ENCODE measurements at places on chromosomes 12 and 14.

DNA sequence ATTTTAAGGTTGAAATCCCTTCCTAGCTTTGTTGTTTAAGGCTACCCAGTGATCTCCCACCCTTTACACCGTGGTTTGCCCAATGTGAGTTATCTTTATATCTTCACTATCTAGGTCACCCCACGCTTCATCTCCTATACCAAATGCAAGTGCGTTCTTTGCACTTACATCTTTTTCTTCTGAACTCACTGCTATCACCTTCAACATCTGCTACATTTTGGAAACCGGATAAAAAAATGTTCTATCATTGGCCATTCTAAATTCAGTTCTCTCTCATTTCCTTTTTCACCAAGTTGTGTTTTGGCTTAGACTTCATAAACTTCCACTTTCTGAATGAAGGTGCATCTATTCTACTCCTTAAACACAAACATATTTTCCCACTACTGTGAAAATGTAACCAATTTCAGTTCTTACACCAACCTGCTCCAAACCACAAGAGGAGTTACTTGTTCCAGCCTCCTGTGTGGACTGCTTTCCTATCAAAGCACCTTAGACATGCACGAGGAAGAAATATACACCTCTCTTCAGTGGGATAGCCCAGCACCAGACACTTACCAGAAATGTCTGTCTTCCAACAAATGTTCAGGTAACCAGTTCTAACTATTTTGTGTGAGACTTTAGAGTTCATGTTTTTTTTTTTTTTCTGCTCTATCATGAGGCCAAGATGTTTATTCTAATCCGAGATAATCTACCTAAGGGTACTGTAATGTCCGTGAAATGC lies 21.9 kb downstream of the CLEC9A start:
- no peak for DNase-seq

GRCh38 chr12:96457191-96457930 lies 32.0 kb upstream of the CFAP54 start:
- no peak for DNase-seq

DNA sequence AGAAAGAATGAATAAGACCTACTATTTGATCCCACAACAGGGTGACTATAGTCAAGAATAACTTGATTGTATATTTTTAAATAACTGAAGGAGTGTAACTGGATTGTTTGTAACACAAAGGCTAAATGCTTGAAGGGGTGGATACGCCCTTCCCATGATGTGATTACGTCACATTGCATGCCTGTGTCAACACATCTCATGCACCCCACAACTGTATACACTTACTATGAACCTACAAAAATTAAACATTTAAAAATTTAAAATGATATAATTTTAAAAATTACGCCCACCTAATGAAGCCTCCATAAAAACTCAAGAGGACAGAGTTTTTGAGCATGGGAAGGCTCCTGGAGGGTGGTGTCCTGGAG lies 94.5 kb downstream of the SCARB1 start:
- no peak for DNase-seq

- peak; percentile 16 for DNase-seq
Measured at GRCh38 chr12:126747530-126748149, 1519.3 kb upstream of the TMEM132C start.

DNA sequence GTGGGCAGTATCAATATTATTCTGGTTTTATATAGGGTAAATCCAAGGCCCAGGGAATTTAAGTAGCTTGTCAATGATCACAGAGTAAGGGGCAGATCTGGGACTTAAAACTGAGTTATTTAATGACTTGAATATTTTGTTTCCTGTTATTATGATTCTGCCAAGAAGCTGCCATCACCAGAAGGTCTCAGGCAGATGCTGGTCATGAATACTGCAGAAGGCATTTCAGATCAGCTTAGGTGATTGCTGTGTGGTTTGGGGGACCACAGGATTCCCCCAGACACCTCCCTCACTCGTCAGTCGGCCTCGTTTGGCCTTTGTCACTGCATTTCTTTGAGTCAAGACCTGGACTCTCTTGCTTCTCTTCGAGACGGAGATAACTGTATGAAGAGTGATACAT lies 47.7 kb upstream of the EVL start:
- DNase-seq, result peak; percentile 48

DNA sequence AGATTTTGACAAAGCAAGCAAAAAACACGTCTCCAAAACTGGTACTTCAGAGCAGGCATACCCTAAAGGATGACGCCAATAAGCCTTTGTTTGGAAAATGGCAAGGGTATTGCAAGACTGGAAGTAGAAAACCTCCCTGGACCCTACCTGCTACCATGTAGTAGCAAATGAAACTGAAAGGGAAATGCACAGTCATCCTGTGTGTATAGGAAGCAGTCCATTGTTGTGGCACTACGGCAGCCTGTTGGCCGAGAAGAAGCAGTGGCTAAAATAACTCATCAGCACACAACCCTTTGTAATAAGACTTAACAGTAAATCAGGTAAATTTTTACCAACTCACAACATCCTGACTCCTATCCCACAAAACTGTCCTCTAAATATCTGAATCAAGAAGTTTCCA lies 386.4 kb downstream of the RGS6 start:
- no peak for DNase-seq

DNA sequence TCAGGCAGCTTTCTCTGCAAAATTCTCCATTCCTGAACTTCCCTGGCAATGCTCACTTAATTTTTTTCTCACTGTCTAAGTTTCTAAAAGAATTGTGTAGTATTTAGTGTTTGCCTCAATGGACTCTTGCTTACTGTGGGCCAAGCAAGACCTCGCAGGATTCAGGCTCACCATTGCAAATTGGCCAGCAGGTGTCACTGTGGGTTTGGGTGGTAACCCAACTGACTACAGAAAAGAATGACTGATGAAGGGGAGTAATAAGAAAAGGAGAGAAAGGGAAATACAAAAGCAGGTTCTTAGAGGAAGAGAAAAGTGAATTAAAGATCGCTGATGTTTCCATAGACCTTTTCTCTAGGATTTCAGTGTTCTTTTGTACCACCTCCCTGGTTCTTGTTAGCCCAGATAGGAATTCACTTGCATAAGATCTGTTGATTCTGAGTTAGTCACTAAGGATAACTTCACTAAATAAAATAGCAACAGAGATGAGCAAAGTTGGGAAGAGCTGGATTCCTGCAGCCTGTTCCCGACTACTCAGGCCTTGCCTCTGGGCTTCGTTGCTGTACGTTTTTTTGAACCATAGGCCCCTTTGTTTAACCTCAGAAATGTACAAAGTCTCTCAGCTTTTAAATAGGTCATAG lies 386.5 kb upstream of the DDHD1 start:
- peak; percentile 88 for DNase-seq

GRCh38 chr14:106204063-106204462 lies 677.7 kb downstream of the TMEM121 start:
- no peak for DNase-seq

DNA sequence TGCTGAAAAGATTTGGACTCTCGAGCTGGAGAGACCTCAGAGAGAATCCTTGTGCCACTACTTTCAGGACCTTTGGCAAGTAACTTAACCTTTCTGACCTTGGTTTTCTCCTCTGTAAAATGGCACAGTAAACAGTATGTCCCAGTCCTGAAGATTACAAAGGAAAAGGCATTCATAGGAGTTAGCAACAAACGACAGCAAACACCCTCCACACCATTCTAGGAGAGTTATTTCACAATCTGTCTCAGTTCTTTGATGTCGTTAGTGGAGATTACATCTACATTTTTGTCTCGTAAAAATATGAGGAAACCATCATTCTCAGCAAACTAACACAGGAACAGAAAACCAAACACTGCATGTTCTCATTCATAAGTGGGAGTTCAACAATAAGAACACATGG lies 205.7 kb downstream of the ITPR2 start:
- DNase-seq, result peak; percentile 41

- DNase-seq, result no peak
Measured at GRCh38 chr12:102487226-102487625, 6.9 kb upstream of the IGF1 start.

- no peak for DNase-seq
Measured at GRCh38 chr12:132571051-132571450, 39.3 kb downstream of the LRCOL1 start.

- DNase-seq, result no peak
Measured at GRCh38 chr14:72738161-72738611, 155.7 kb downstream of the DPF3 start.

DNA sequence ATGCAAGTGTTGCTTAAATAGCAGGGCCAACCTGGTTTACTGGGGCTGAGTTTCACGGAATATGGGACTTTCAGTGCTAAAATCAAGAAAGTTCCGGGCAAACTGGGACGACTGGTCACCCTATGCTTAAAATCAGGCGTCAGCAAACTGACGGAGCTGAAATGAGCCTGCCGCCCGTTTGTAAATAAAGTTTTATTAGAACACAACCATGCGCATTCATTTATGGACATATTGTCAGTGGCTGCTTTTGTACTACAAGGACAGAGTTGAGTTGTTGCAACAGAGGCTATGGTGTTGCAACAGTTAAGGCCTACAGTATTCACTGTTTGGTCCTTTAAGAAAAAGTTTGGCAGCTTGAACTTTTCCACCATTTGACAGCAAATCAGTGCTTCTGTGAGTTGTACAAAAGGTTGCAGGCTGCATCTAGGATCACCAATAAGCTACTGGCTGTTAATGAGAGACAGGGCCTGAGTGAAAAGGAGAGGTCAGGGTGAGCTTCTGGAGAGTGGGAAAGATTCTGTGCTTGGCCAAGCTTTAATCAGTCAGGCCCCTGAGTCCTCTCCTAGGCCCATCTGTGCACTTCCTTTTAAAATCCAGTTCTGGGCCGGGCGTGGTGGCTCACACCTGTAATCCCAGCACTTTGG lies 13.3 kb downstream of the SELPLG start:
- no peak for DNase-seq

DNA sequence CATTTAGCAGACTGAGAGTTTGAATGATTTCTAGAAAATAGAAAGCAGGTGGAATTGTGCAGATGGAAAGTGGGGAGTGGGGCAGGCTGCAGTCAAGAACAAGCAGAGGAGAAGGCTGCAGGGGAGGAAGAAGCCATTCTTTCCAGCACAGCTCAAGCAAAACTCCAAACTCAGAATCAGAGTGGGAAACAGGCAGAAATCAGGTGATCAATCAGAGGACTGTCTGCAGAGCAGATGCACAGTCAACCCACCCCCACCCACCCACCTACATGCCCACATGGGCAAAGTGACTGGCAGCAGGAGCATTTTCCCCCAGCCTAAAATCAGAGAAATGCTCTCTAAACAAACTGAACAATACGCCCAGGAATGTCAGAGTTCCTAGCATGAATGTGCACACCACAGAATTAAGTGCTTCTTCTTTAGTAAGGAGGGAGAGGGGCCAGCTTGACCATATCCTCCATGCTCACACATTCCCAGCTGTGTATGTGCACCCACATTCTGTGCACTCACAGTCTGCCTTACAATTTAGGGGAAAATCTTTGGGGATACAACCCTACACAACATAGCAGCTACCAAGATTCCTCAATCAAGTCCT lies 194.1 kb upstream of the PLEKHA5 start:
- no peak for DNase-seq

DNA sequence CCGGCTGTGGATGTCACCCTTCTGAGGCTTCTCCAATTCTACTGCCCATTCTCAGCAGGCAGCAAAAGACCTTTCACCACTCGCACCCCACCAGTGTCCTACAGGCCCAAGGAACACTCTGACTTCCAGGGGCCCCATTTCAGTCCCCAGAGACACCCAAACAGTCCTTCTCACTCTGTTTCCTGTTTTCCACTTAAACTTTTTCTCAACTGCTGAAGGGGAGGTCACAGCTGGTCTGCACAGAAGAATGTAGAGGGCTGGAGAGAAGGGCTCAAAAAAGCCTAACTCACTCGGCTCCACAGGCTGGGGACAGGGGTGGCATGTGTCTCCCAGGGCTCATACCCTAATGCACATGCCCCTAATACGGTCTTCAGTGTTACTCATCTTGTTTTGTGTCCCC lies 4.2 kb upstream of the DTX1 start:
- no peak for DNase-seq

DNA sequence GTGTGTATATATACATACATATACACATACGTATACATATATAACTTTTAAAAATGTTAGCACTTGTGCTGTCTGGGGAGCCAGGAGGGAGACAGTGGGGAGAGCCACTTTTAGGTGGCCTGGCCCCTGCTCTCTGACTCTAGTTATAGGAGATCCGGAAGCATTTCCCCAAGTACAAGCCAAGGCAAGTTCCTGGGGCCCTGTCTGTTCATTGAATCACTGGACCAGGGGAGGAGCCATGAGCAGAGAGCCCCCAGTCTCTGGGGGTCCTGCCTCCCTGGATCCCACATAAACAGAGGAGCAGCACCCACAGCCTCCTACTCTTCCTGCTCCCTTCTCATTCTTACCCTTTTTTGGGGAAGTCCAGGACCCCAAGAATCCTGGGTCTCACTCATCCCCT lies 45.4 kb upstream of the TMED10 start:
- no peak for DNase-seq

DNA sequence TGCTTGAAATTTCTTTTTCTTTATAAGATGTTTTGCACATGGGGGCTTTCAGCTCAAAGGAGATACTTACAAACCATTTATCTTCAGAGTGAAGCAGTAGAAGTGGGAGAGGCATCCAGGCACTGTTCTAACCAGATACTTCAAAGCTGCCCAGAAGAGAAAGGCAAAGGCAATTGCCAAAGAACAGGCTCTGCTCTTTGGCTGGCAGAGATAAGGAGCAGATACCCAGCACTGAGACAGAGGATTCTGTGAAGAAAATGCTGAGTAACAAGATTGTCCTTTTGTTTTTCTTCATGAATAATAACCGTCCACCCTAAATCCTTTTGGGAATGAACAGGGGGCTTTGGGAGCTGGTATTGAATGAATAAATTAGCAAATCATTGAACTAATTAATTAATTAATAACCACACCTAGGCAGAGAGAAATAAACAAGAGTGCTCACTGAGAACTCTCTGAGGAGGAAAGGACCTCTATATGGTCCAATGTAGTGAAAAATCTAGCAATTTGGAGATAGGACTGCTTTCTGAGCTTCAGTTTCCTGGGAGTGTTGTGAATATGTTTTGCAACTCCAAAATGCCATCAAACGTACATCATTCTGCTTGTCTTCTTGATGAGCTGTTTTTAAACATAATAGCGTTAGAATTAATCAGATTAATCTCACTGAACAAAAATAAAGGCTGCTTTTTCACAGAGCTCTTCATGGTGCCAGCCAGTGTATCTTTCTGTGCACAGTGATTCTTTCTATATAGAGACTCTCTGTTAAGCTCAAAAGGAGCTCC lies 192.8 kb upstream of the AMIGO2 start:
- DNase-seq, result no peak

GRCh38 chr14:85531141-85531586 lies 1.2 kb downstream of the FLRT2 start:
- DNase-seq, result peak; percentile 59

GRCh38 chr12:27790179-27790578 lies 10.1 kb upstream of the MANSC4 start:
- no peak for DNase-seq

Measured in cardiac muscle cell (in vitro differentiated cells and primary cell).